ENCODE measurements at places on chromosomes 4 and X. TPM values are rescaled to one million over a fixed set of nuclear protein-coding genes. Genes with fewer than 3 reads are reported as not detected.

Gene GABRG1
- 0.11 TPM for polyA plus RNA-seq

Gene MND1
- not detected for polyA plus RNA-seq

Gene FDCSP
- not detected for polyA plus RNA-seq

Gene NPY2R
- polyA plus RNA-seq = not detected

Gene TRAPPC2
- 3.9 TPM for polyA plus RNA-seq

Gene TCP11X2
- not detected for polyA plus RNA-seq

Gene NXF2B
- not detected for polyA plus RNA-seq

Gene PACRGL
- polyA plus RNA-seq = 12.1 TPM

Measured in adipose tissue (tissue), 3 donors.